Activated CD4-positive, alpha-beta T cell treated with anti-CD3 and anti-CD28 coated beads for 48 hours (primary cell): ENCODE measurements at places on chromosomes 3 and 15.
A peak's percentile ranks its signal among the peaks of the same experiment; 100 is the strongest.

DNA sequence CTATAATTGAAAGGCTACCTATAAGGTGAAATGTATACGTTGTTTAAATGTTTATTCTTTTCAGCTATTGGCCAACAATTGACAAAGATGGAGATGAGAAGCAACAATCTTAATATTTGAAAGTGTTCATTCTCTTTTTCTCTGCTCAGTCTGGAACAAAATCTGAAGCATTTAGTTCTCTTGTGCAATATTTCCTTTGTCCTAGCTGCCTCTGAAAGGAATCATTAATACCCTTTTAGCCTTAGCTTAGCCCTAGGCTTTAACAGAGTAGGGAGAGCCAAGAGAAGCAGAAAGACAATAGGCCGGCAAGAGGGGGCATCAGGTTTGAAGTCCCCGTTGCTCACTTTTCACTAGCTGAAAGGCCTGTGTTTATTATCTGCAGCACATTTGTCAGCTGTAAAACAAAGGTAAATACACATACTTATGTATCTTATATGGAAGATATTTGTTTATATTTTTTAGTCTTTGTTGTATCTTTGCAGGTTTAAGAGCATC, 422.5 kb upstream of the SEMA6D start:
- no peak for DNase-seq

DNA sequence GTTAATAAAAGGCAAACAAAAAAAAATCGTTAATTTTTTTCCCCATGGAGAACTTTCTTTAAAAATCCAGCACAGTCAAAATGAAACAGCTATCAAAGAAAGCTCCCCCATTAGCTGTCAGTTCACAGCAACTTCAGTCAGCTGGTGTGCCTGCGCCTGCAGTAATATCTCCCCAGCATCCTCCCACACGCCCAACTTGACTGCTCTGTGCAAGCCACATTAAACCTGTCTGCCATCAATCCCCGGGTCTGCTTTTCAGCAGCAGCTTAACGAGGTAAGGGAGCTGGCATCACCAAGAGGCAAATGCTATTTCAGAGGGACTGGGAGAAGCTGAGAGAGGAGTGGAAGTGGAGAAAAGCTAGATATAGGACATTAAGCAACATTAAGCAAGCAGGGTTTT, 337.5 kb downstream of the GAP43 start:
- no peak for DNase-seq

- DNase-seq: no peak
Observed at GRCh38 chr15:83842281-83842680, 188.4 kb downstream of the ADAMTSL3 start.

DNA sequence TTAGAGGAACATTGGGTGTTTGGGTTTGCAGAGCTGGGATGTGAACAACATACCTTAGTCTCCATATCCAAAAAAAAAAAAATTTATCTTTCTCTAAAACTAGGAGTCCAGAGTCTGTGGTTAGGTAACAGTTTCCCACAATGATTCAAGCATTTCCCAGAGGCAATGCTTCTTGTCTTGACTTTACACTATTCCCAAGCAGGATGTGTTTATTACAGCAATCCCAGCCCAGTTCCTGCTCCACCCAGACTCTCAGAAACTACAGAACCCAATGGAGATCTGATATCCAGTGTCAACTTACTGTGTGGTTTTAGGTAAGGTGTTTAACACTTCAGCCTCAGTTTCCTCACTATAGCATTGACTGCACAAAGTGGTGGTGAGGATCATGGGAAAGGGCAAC, 2.3 kb upstream of the C3orf62 start:
- no peak for DNase-seq

DNA sequence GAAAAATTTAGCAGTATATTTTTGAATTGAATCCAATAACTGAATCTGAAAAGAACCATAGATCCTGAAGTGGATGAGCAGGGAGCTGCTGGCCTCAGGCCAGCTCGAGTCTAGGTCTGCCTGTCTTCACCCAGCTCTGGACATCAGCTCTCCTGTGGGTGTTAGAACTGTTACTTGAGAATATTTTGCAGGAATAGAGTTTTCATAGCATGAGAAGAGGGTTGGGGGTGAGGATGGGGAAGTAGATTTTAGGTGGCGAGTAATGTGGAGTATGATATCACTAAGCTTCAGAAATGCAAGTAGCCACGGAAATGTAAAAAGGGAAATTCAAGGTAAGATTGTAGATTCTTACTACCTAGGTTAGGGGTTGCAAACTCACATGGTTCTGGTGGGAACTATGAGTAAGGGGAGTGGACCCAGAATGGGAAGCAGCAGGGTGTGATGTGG, 6.2 kb downstream of the RAB8B start:
- no peak for DNase-seq

GRCh38 chr3:72655723-72656122, 192.5 kb downstream of the SHQ1 start:
- DNase-seq: peak; percentile 25

DNA sequence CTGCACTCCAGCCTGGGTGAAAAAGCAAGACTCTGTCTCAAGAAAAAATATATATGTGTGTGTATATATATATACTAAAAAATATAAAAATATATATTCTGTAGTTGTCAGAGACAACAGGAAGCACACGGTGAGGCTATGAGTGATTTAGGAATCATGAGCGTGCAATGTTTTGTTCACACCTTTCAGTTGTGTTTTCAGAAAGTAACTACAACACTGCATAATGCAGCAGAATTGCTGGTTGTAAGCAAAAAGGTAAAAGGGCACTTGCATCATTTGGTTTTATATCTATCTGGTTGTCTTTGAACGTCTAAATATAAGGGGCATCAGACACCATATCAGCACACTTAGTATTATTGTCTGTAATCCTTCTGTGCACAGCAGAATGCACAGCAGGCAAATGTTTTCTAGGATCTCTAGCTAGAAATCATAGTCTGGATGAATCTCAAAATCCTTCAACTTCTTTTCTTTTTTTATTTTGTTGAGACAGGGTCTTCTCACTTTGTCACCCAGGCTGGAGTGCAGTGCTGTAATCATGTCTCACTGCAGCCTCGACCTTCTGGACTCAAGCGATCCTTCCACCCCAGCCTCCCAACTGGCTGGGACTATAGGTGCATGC, 44.8 kb downstream of the CCR3 start:
- DNase-seq: no peak

DNA sequence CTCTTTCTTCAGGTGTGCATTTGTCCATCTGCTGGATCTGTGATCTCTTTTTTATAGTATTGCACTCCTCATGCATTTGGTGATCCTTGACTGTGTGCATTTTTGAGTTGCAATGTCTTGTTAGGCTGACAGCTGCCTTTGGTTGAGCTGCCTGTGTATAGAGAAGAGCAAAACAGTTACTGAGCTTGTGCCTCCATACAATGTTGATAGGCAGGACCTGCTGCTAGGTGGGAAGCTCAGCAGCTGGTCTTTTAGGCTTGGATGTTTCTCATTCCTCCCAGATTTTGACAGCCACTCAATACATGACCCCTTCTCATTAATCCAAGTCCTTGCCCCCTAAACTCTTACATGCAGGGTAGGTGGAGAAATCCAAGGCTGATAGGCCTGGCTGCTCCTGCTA, 74.8 kb upstream of the PIAS1 start:
- DNase-seq: no peak

DNA sequence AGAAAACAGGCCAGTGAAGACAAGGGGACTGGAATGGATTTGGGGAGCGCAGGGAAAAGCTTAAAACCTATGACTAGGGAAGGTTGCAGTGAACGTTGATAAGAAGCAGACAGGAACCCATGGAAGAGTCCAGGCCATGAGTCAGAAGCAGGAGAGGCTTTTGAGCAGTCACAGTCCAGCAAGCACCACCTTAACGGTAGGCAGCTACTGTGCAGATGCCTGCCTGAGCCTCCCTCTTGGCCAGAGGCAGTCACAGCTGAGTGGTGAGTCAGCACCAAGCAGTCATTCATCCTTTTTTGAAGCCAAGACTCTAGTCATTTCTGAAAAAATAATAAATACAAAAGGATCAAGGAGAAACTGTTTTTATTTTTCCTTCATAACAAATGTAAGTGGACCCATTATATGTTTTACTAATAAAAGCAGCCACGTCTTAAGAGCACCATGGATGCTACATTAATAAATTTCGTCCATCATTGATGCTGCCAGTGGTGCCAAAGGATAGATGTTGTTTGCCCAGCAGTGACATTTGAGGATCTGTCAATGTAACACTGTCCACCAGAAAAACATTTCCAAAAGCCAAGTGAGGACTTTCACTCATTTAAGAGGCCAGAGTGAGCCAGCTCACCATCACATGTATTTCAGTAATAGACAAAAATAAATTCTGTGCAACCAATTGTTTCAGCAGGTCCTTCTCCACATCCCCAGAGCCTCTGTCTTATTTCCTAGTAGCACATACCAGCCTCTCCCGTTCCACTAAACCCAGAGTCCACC, 42.1 kb upstream of the ACTC1 start:
- DNase-seq: no peak

- DNase-seq: no peak
Observed at GRCh38 chr3:106144030-106144429, 275.2 kb upstream of the CBLB start.

DNA sequence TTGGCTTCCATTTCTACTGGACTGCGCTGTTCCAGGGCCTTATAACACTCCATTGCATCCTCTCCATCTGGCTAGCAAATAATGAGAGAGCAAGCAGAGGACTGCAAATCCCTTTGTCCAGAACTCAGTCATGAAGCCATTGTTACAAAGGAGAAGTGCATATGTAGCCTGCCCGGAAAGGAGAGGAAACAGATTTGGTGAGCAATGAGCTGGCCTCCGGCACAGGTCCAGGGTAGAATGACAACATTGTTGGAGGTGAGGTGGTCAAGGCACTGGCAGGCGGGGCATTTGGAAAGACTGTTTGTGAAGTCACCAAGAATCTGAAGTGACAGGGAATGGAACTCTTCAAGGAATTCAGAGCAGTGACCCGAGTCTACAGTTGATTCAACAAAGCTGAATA, 25.0 kb upstream of the ATP1B3 start:
- no peak for DNase-seq

DNA sequence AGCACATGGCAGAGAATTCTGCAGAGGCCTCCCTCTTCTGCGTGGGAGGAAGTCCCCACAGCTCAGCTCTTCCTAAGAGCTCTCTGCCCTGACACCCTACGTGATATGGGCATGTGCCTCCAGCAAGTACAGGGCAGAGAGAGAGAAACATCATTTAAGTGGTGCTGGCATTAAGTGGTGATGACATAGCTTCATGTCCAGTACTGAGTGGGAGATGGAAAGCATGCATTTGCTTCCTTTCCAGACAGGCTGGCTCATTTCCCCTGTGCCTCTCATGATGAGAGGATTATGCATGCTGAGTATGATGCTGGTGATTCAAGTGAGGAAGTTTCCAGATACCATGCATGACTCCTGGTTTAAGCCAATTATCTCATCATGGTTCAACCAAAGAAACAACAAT, 26.9 kb downstream of the BFSP2 start:
- no peak for DNase-seq

DNA sequence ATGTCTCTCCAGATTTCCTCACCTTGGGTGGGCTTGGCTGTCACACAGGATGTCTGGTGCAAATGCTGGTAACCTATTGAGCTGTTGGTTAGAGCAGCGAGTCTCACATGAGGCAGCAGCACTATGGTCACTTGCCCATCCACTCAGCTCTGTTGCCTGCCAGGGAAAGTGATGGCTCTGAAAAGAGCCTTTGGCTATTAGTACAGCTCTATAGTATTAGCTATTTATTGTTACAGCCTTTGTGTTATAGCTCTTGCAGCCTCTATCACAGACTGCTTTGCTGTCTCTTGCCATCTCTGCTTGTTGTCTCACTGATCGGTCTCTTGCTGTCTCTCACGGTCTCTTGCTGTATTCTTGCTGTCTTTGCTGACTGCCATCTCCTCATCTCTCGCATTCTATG, 114.3 kb downstream of the MFSD1 start:
- no peak for DNase-seq

DNA sequence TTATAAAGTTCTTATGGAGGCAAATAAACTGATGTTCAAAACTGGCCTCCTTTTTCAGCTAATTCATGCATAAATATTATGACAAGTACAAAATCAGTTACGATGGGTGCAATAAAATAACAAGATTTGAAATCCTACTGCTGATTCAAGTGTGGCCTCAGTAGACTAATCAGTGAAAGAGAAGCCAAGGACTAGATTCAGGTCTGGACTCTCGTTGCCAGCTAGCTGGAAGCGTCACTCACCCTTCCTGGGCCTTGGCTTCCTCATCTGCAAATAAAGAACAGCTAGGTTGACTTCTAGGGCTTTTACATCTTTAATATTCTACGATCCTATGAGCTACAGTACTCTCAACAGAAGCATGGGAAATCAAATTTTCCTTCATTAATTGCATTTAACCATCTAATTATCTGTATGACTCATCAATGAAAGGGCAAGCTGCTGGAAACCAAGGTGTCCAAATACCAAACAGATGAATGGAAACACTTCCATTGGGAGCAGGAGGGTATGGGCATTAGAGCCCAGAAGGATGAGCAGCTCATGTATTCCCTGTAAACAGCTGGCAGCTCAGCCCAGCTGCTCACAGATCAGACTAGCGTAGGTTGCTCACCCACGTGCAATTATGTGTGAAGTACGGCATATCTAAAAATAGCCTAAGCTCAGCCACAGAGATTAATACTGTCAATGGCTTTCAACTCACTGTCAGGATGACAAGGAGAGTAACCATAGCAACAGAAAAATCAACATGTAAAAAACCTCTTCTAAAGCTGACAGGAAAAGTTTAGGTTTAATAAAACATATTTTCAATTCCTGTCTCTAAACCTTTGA, 294.8 kb downstream of the PLCL2 start:
- DNase-seq: no peak

- peak; percentile 83 for DNase-seq
Observed at GRCh38 chr3:5006755-5007202, 27.5 kb downstream of the BHLHE40 start.

- no peak for DNase-seq
Observed at GRCh38 chr3:21433751-21434150, 317.3 kb downstream of the ZNF385D start.

- DNase-seq: no peak
Observed at GRCh38 chr3:37944391-37944842, 46.2 kb upstream of the VILL start.

GRCh38 chr3:8423307-8423706, 78.3 kb upstream of the LMCD1 start:
- no peak for DNase-seq
